ENCODE measurements at places on chromosomes 7 and 10.
A peak's percentile ranks its signal among the peaks of the same experiment; 100 is the strongest.

DNA sequence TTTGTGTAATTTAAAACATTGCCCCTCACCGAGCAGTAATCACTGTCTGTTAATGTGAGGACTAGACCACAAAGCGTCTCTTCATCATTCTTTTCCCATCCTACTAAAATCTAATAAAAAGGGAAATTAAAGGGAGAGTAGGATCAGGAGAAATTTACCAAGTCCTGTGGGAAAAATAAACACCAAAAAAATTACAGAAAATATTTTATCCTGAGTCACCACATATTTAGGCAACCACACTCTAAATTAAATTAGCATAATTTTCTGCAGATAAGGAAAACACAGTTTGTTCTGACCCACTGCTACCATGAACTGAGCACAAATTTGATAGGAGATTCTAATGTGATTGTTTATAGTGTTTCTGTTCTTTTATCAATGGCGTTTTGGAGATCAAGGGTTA, 49.3 kb downstream of the CCDC6 start:
- no peak for DNase-seq

DNA sequence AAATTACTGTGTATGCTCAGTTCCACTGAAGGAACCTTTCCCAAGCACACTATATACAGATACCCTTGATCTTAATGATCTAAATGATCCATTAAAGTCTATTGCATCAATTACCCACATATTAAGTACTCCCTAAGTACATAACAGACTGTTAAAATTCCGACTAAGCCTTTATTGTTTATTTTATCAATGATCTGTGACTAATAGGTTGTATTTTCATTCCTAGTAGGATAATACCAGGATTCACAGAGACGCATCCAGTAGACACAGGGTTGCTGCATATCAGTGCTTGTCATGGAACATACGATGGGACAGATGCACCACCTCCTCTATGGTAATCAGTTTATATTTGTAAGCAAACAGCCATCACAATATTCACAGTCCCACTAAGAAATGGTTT, 159.6 kb upstream of the SLC26A5 start:
- DNase-seq, result no peak

GRCh38 chr7:106369816-106370215, 85.0 kb upstream of the NAMPT start:
- no peak for DNase-seq

- DNase-seq, result no peak
These were observed 35.3 kb downstream of the HTR7 start for GRCh38 chr10:90822508-90822907.

DNA sequence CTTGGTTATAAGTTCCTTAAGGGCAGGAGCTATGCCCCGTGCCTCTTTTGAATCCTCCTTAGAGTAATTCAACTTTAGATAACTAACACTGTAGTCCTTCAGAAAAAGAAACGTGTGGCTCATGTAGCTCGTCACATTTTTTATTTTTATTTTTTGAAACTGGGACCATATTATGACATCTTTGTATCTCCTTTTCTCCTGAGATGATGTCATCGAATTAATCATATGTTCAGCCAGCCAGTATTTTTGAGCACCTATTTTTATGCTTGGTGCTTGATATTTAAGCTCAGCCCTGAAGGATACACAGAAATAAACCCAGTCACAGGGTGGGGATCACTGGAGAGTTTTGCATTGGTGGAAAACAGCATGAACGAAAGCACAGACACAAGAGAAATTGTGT, 22.6 kb upstream of the CELF2 start:
- no peak for DNase-seq

DNA sequence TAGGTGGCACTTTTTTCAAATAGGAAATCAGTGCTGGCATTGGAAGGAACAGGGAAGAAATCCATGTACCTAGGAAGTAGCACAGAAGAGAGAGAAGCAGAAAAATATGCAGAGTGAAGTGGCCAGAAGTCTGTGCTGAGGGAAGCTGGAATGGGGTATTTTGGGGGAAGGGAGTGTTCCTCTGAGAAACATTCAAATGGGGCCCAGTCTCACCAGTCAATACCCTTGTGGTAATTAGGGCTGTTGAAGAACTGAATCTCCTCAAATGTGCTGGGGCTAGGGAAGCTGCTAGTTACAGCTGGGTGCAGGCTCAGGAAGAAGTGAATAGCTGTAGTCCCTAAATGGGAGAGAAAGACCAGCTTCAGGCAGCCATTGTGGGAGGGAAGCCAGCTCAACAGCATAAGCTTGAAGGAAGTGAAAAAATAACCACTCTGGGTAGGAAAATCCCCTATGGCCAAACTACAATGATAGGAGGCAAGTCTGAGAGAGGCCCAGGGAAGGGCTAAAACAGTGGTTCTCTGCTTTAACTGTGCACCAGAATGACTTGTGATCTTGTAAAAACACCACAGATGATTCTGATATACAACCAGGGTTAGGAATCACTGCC, 7.6 kb downstream of the NDST2 start:
- no peak for DNase-seq

DNA sequence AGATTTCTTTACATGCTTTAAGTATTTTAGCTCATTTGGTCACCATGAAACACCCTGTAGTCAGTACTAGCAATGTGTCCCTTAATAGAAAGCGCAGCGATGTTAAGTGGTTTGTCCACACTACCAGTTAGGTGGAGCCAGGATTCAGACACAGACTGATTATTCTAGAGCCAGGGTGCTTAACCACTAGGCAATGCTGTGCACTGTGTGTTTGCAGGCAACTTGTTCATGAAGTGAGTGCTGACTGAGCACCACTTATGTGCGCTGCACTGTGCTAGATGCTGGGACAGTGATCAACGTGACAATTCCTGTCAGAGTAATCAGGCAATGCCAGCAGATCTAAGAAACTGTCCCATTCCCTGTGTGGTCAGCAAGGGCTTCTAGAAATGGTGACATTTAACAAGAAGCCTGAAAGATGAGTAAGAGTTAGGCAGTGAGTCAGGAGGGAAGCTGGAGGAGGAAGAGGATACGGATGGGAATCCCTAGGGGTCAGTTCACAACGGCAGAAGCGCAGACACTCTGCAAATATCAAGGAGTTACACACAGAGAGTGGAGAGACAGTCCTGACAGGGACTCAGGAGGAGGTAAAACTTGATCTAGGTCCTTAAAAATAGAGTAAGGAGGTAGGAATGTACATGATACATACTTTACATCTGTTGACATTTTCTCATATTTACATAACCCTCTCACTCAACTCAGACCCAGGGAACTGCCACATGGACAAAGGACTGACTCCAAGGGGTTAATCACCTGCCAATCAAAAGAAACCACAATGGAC, 69.7 kb upstream of the EGR2 start:
- no peak for DNase-seq

DNA sequence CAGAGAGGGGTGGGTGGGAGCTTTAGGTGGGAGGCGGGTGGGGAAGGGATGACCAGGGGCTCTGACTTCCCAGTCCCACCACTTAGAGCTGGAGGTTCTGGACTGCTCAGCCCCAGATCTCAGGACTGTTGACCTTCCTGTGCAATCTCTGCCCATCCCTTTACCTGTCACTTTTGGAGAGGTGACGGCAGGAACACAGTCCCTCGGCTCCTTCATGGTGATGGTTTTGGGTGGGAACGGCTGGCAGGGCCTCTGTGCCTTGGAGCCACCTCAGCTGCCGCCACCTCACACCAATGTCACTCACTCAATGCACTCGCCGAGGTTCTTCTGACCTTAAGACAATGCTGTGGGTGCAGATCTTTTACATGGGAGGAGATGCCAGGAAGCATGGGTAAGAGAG, 49.0 kb downstream of the TMEM270 start:
- no peak for DNase-seq

- DNase-seq, result no peak
These were observed 158.0 kb upstream of the NPVF start for GRCh38 chr7:25386311-25386744.

- DNase-seq, result no peak
These were observed 14.6 kb upstream of the LFNG start for GRCh38 chr7:2504889-2505375.

GRCh38 chr7:66832531-66833351, 88.3 kb upstream of the TMEM248 start:
- DNase-seq, result no peak

DNA sequence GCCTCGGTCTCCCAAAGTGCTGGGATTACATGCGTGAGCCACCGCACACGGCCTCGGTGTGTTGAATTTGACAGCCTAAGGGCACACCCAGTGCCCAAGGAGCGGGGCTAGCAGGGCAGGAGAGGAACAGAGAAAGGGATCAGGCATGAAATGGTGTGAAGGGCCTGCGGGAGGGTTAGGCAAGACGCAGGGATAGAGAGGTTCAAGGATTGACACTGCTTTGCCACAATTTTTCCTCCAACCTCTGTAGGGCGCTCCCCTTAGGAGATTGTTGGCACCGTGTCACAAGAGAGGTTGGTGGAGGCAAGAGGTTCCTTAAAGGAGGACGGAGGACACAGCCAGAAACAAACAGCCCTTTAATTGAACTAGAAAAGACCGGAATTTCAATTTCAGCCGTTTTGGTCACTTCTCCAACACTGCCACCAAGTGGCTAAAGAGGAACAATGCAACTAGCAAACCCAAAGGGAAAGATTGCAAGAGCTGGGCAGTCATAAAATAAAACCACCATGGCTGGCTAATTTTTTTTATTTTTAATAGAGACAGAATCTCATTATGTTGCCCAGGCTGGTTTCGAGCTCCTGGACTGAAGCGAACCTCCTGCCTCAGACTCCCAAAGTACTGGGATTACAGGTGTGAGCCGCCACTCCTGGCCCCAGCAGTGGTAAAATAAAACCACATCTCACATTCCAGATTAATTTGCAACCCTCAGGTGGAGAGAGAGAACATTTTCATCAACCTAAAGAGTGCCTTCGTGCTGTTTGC, 6.9 kb upstream of the CREB3L2 start:
- peak; percentile 63 for DNase-seq

- DNase-seq, result no peak
These were observed 8.6 kb upstream of the HKDC1 start for GRCh38 chr10:69211524-69211923.

DNA sequence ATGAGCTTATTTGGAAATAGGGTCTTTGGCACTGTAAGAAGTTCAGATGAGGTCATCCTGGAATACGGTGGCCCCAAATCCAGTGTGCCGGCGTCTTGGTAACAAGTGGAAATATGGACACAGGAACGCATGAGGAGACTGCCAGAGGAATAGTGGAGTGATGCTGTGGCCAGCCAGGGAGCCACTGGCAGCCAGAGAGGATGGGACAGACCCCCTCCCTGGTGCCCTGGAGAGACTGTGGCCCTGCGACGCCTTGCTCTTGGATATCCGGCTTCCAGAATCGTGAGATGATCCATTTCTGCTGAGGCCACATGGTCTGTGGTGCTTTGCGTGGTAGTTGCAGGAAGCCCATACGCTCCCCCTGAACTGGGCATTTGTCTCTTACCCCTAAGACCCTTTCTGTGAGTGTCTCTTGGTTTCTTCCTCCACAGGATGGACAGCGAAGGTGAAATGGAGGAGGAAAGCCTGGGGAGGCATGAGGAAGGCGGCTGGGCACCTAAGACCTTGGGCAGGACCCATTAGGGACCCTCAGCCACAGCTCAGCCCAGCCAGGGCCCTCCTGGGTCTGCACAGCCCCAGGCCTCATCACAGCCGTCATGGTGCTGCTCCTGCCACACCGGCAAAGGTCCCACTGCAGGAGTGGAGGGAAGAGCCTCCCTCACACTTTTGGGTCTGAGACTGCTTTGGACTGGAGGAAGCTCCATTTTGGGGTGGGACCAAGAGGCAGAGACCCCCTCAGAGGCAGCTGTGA, 53.6 kb downstream of the INSIG1 start:
- DNase-seq, result no peak

GRCh38 chr10:97498841-97499560, at the start of gene UBTD1:
Gene UBTD1, plus strand, starts transcription at chr10:97498924. Its CDS starts 280 bp downstream, at chr10:97499204.
- no peak for DNase-seq

Data from DMS79 (cell line).